Naive thymus-derived CD4-positive, alpha-beta T cell (primary cell): ENCODE measurements at places on chromosomes 6 and 20.
A peak's percentile ranks its signal among the peaks of the same experiment; 100 is the strongest.

DNA sequence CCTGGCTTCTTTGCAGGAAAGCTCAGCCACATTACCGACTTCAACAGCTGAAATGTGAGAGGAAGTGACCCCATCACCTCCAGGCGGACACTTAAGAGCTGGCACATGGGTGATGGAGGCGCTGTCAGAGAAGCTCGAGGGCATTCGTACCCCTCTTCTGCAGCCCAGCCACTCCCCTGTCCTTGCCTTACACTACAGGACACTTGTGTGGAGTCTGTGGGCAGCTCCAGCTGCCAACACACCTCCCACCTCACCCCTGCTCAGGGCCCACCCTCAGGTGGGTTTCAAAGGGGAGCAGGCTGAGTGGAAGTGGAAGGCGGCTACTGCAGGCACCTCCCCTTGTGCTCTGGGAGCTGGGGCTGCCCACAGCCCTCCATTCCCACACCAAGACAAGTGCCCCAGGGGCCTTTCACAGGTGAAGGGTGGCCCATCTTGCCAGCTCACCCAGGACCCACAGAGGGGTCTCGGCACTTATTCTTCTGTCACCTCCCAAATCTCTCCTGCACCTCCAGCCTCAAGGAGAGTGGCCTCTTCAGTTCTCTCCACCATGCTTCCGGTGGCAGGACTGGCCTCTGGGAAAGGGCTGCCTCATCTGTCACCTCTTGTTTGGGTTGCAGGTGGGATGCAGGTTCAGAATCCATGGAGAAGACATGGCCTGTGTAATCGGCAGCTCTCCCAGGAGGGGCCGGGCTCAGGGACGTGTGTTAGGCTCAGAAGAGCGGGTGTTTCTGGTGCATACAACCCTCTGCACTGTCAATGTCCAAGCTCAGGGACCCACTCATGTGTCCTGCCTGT, 49.8 kb downstream of the IRF4 start:
- DNase-seq: no peak

DNA sequence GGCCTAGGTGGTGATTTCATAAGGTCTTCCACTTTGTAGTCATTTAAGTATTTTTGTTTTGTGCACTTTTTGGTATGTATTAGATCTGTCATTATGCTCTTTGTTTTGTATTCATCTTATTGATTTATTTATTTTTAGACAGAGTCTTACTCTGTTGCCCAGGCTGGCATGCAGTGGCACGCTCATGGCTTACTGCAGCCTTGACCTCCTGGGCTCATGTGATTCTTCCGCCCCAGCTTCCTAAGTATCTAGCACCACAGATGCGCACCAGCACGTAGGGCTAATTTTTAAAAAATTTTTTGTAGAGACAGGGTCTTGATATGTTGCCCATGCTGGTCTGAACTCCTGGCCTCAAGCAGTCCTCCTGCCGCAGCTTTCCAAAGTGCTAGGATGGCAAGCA, 30.6 kb downstream of the TPX2 start:
- no peak for DNase-seq

GRCh38 chr20:61252601-61253263, 671 bp downstream of the CDH4 start:
- no peak for DNase-seq

DNA sequence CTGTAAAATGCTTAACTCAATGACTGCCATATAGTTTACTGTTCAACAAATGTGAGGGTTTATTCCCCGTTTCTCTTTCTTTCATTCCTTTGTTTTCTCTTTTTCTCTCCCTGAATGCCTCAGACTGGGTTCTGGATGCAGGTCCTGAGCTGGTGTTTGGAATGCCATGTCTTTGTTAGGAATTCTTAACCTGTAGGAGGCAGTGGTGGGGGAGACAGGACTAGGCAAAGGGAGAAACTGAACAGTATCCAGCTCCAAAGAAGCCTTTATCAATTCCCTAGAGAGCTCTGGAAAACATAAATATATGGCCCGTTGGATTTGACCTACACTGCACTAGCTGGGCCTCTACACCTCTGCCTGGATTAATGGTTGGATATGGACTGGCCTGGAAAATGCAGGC, 621.2 kb upstream of the SLC35B3 start:
- DNase-seq: no peak

- no peak for DNase-seq
Measured at GRCh38 chr20:52240802-52241201, 49.2 kb upstream of the ZFP64 start.

DNA sequence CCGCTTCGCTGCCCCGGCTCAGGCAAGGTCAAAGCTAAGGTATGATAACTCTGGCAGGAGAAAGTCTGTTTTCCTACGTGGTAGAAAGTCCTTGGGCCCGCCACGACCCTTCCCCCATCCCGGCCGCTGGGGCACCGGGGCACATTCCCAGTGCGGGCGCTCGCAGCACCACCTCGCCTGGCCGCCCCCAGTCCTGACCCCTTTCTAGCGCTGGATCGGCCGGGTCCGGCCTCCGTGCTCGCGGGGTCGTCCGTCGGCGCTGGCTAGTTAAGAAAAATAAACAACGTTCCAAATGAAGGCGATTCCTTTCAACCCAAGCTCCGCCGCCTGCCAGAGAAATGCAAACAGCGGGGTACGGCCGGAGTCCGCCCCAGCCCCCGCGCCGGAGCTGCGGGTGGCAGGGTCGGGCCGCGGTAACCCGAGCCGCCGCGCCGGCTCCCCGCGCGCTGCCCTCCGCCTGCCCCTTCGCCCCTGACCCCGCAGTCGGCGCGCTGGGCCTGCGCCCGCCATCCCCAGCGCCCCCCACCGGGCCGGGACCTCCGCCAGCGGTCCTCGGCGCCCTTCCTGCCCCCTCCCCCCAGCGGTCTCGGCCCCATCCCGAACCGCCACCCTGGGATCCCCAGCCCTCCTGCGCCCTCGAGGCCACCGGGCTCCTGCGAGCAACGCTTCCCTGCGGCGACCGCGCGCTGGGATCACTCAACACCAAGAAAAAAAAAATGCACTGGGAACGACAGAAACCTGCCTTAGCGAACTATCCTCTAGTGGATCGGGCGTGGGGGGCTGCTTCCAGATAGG, 37.6 kb downstream of the NCR2 start:
- no peak for DNase-seq

- DNase-seq: no peak
Measured at GRCh38 chr6:161434921-161435747, 161.3 kb upstream of the AGPAT4 start.

GRCh38 chr6:154996841-154997311, 1.8 kb downstream of the TIAM2 start:
- no peak for DNase-seq

DNA sequence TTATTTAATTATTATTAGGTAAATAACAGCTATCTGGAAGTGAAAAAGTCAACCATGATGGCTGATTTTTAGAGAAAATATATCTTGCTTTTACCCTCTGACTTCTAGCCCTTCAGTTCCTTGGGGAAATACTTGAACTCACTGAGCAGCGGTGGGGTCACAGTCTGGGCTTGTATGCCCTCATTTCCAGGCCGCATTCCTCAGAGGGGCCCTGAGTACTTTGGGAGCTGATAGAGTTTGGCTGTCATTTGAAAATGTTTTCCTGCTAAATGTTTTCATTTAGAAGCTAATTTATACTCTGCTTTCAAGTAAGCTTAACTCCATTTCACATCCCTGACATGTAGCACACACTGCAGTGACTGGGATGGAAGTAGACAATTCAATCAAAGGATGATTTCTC, 1028.5 kb downstream of the KIF16B start:
- DNase-seq: no peak

DNA sequence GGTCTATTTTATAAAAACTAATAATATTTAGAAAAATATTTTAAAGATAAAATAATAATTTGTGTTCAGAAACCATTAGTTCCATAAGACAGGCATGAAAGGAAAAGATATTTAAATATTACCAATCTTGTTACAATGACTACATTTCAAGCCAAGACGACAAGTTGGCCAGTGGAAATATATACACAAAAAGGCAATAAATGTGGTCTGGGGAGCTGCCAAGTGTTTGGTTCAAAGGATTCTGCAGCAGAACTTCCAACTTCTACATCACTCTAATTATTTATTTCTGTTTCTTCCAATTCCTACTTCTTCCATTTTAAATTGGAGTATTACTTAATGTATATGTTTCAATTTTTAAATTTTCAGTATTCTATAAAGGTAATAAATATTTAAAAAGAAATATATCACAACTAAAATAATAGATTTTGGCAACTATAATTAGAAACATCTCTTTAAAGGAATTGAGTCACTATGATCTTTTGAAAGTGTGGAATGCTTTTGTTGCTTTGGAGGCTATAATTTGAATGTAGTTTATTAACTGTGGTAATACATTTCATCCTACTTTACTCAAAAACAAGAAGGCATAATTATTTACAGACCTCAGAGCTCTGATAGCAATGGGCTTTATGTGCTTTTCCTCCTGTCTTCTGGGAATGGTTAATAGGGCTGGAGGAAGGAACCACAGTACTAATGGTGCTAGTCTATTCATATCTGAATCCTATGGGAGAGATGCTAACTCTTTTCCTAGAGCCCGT, 129.7 kb upstream of the FAM184A start:
- DNase-seq: no peak

- DNase-seq: no peak
Measured at GRCh38 chr6:149905911-149906371, 8.0 kb upstream of the RAET1E start.

DNA sequence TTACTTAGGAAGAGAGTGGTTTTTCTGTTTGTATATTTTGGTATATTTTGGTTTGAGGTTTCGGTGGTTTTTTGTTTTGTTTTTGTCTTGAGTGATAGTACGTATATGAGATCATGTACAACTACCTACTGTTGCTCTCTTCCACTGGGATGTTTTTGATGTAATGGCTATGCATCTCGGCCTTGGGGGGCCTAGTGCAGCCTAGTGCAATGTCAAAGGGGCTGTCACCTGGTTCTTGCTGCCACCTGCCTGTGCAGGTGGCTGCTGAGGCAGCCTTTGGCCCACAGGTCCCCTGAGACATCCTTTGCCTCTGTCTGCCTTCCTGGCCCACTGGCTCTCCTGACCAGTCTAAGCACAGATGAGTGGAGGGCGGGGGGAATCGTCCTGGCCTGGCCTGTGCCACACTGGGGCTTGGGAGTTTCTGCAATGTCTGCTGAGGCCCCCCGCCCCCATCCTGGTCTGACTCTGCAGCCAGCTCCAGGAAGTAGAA, 546.6 kb downstream of the CD83 start:
- DNase-seq: peak; percentile 40

GRCh38 chr20:1934721-1935573, 39.7 kb downstream of the SIRPA start:
- DNase-seq: no peak

GRCh38 chr6:146583966-146584365, 14.8 kb upstream of the ADGB start:
- DNase-seq: no peak

- DNase-seq: no peak
Measured at GRCh38 chr6:39338397-39338796, 15.9 kb upstream of the KCNK16 start.

DNA sequence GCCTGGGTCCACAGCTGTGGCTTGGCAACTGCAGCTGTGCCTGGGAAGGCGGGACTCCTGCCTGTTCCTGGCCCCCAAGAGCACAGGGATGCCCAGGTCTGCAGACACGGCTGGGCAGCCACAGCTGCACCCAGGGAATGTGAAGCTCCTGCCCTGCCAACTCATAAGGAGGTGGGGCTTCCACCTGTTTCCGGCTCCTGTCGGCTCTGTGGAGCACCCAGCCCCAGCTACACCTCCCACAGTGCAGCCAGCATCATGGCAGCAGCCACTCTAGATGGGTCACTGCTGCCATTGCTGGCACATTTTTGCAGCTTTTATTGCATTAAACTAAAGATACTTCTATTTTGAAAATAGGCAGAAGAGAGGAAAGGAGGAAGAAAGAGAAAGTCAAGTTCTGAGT, 207.9 kb downstream of the SAMD5 start:
- DNase-seq: no peak
